ENCODE measurements at places on chromosomes 1 and 21.

GRCh38 chr1:234205966-234206365 lies 167.3 kb upstream of the COA6 start:
- DNase-seq, result no peak

GRCh38 chr1:160220301-160220700 lies 15.1 kb downstream of the PEA15 start:
- DNase-seq, result no peak

GRCh38 chr1:22275167-22275566 lies 132.3 kb upstream of the WNT4 start:
- no peak for DNase-seq

DNA sequence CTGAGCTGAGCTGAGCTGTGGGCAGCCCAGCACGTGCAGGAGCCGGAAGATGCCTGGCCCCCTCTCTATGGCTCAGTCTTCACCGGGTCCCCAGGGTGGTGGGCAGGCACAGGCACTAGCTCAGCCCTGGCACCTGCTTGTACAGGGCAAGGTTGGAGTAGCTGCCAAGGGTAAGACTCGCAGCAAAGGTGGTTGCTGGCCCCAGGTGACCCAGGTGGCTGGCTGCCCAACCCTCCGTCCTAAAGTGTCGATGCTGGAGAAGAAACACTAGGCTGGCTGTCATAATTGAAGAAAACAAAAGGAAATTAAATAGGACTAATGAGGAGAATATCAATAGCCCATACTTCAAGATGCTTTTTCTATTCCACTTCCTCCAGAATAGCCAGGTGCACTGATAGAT lies 77.1 kb upstream of the ACTL8 start:
- no peak for DNase-seq

DNA sequence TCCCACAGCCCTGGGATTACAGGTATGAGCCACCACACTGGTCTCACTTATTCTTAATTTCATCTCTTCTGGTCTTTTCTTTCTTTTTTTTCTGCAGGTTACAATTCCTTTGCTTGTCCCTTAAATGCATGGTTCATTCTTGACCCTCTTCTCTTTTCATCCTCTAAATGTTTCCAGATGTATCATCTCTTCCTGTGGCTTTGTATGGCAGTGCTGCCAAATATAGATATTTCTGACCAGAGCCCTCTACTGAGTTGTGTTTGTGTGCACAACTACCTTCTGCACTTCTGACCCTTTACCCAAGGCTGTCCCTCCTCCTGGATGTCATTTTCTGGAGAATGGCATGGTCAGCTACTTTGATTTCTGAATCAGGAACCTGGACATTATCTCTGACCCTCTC lies 32.5 kb downstream of the OLFML3 start:
- no peak for DNase-seq

GRCh38 chr21:17763288-17764037 lies 55.7 kb downstream of the C21orf91 start:
- DNase-seq, result no peak

GRCh38 chr1:157734321-157734720 lies 33.8 kb upstream of the FCRL3 start:
- DNase-seq, result no peak

DNA sequence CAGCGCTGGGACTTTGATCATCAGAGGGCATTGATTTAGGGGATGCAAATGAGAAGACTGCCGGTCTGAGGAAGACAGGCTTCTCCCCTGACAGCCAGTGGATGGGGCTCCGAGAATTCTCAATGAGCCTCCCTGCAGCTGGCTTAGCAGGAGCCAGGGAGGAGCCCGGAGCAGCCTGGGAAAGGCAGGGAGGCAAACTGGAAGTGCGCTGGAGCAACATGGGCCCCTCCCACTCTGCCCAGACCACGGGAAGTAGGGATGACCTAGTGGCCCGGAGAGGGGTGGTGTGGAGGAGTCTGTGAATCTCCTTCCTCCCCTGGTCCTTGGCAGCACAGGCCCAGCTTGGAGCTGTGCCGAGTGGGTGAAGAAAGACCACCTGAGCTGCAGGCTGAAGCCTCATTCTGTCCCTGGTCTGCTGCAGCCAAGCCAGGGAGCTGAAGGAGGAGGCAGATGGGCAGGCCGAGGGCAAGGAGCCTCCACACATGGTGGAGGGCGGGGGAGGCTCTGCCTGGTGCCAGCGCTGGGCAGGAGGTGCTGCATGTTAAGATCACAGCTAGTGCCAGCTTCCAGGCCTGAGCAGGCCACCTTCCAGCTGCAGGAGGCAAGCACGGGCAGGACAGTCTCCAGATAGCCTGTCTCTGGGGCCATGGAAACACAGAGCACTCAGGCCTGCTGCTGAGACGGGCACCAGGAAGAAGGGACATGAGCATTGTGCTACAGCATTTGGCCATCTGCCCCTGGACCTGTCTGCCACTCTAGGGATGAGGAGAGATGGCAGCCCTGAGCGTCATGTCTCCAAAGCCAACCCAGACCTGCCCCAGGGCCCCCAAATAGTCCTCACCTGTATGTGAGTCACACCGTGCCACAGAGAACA lies 12.2 kb upstream of the CLSTN1 start:
- DNase-seq, result peak; percentile 50

- no peak for DNase-seq
Measured at GRCh38 chr1:217681806-217682205, 50.7 kb downstream of the SPATA17 start.

DNA sequence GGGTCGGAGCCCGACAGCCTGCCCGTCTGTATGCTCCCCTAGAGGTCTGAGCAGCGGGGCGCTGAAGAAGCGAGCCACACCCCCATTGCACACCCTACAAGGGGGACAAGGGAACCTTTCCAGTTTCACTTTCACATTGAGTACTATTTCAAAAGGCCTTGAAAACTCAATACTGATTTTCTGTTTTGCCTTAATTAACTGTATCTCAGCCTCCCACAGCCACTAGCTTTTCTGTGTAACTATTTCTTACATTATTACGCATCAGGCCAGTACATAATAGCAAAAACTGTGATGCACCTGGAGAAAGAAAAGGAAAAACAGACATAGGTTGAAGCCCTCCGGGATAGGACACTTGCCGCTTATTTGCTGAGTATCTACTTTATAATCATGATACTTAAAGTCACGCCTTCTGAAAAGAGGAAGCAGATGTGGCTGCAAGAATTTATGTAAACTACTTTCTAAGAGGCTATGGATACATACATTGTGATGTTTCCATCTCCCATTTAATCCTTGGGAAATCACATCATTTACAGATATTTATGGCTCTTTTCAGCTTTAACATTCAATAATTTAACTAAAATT lies 1719.5 kb downstream of the MRPL39 start:
- peak; percentile 11 for DNase-seq

- no peak for DNase-seq
Measured at GRCh38 chr1:117657031-117657430, 51.2 kb downstream of the TENT5C start.

GRCh38 chr1:178337091-178337706 lies 159.6 kb downstream of the CLEC20A start:
- DNase-seq, result no peak

- no peak for DNase-seq
Measured at GRCh38 chr1:6923955-6924881, 139.0 kb downstream of the CAMTA1 start.

DNA sequence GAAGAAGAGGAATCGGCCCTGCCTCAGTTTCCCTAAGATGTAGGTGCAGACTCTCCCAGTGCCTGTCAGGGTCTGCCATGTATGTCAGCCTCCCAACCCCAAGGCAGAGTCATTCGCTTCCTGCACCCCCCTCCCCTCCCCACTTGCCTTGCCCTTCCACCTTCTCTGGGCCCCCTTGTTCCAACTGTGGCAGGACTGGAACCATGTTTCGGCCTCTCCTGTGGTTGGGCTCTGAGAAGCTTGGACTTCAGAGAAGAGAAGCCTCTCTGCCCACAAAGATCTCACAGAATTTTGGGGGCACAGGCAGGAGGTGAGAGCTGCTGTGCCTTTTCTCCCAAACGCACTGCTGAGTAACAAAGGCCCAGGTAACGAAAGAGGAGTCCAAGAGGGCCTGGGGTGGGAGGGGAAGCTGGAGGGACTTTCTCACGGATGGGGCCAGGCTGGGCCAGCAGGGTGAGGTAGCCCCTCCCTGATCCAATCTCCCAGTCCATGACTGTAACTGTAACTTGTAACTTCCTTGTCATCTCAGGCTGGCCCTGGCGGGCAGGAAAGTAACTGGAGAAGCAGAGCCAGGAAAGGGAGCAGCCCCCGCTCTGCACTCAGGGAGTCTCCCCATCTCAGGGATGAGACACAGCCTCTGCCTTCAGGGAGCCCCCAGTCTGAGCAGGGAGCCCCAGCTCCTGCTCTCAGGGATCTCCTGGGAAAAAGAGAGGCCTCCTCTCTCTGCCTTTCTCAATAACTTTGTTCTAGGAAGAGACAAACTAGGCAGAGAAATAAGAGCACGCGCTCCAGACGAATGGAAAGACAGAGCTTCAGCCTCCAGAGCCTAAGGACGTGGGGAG lies 11.3 kb downstream of the CRABP2 start:
- no peak for DNase-seq

GRCh38 chr1:60762176-60762575 lies 320.2 kb upstream of the NFIA start:
- no peak for DNase-seq

DNA sequence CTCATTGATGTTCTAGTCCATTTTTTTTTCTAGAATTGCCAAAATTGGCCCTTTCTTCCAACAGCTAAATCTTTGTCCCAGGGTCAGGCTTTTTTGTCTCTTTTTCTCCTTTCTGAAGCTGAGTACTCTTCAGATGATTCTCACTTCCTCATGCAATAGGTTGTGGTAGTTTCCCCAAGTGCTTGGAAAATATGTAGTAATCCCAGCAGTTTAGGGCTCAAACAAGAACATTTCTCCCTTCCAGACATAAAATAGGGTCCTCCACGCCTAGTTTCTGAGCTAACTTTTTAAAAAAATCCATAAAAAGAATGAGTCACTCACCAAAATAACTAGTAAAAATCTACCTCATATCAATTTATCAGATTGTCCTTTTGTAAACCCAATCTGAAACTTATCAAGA lies 10.0 kb upstream of the MCOLN3 start:
- no peak for DNase-seq

DNA sequence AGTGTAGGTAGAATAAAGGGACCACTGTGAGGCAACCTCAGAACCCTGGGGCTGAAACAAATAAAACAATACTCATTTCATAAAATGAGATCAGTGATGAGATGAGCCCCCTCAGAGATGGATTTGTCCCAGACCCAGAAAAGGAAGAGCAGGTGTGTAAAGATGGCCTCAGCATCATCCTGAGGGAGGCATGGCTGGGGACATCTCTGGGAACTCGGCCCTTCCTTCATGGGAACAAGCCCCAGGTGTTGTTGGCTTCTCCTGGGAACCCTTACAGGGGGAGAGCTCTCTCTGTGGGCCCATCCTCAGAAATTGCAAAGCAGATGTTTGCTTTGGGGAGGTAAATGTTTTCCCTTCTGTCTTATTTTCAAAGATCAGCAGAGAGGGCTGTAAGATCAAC lies 133.2 kb upstream of the USP24 start:
- DNase-seq, result no peak

DNA sequence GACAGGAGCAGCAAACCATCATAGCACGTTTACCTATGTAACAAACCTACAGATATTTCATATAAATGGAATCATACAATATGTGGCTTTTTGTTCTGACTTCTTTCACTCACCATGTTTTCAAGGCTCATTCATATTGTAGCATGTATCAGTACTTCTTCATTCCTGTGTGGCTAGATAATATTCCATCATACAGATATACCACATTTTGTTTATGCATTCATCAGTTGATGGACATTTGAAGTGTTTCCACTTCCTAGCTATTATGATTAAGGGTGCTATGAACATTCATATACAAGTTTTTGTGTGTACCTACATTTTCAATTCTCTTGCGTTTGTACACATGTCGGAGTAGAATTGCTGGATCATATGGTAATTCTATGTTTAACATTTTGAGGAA lies 90.1 kb downstream of the CDC42BPA start:
- no peak for DNase-seq

GRCh38 chr1:216047811-216048572 lies 375.3 kb downstream of the USH2A start:
- DNase-seq, result no peak

GRCh38 chr21:19986396-19986795 lies 1011.8 kb upstream of the NCAM2 start:
- no peak for DNase-seq

DNA sequence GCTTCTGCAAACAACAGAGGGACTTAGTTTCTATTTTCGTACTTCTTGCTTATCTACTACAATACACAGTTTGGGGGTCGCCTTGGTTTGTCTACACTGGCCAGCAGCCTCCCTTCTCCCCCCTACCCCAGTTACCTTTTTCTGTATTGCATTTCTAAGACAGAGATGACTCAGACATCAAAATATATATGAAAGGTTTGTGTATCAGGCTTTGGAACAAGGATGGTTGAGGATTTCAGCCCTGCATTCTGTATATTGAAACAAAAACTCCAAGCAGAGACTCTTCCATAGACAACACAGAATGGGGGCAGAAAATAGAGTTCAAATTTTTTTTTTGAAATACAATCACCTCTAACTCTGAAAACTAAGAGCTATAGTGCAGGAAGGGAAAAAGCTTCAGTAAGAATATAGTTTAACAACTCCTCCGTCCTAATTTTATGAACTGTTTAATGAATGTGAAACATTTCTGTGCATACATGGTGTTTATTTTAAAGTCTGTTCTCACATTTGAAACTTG lies 1.9 kb downstream of the SAMD13 start:
- no peak for DNase-seq

- no peak for DNase-seq
Measured at GRCh38 chr21:18449605-18450550, 46.3 kb upstream of the TMPRSS15 start.

DNA sequence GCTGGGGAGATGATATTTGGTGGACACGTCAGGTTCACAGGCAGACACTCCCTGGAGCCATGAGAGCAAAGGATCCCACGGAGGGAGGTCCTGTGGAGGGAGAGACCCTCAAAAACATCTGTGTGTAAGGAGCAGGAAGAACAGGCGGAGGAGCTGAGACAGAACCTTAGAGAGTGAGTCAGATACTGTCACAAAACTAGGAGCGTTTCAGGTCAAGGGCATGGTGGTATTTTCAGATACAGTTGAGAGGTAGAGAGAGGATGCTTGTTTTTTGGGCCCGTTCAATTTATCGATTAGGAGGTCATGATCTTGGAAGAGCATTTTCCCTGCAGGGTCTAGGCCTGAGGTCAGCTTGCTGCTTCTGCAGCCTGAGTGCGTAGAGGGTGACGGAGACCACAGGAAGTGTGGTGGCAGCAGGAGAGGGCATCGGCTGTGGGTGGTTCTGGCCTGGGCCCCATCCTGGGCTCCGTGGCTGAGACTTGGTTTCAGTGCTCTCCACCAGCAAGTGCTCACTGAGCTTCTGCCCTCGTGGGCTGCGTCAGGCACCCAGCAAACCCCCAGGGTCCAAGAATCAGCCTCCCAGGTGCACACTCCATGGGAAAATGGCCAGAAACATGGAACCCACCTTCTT lies 39.9 kb downstream of the SPSB1 start:
- no peak for DNase-seq

- DNase-seq, result no peak
Measured at GRCh38 chr1:85494074-85494903, 29.3 kb upstream of the DDAH1 start.

- DNase-seq, result no peak
Measured at GRCh38 chr21:39444421-39445180, 977 bp downstream of the LCA5L start.

Data from transverse colon (tissue), 4 donors.